ENCODE measurements at places on chromosomes 1 and 21.
A peak's percentile ranks its signal among the peaks of the same experiment; 100 is the strongest.

GRCh38 chr1:111199329-111199728 is 1.1 kb downstream of the DENND2D start:
- no peak for DNase-seq

DNA sequence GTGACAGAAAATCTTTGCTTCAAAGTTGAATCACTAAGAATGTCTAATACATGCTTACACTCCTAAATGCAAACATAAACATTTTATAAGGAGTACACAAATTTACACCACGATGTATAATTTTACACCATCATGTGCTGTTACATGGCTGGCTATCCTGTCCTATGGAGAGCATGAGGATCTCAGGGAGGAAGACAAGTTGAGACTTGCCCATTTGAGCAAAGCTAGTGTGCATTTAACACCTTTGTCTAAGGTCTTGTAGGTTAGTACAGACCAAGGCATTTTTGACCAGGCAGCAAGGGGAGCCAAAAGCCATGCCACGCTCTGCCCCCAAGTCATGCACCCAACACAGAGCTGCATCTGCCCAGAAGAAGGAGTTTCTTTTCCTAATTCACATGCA is 14.5 kb upstream of the COG2 start:
- no peak for DNase-seq

- no peak for DNase-seq
These were observed 132.0 kb downstream of the FOXD2 start for GRCh38 chr1:47569681-47570470.

GRCh38 chr1:159341736-159342135 is 39.6 kb downstream of the FCER1A start:
- DNase-seq, result no peak

GRCh38 chr21:23445307-23445706 is 2162.0 kb downstream of the MRPL39 start:
- DNase-seq, result no peak

- no peak for DNase-seq
These were observed 38.3 kb downstream of the BEND5 start for GRCh38 chr1:48738356-48738755.

DNA sequence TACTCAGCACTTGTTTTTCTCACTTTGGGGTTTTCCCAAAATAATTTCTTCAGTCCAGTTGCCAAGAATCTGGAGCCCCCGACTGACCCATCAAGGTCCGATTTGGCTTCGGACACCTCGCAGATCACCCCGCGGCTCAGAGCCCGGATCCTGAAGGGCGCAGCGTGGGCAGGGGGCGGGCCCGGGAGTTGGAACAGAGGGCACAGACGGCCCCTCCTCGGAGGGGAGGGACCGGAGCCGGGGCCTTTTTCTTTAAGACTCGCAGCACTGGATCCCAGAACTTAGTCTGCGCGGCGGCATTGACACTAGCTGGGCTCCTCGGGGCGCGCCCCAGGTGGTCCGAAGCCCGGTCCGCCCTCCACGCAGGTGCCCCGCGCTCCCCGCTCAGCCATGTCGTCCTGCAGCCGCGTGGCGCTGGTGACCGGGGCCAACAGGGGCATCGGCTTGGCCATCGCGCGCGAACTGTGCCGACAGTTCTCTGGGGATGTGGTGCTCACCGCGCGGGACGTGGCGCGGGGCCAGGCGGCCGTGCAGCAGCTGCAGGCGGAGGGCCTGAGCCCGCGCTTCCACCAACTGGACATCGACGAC is at the start of gene CBR3:
Gene CBR3 (plus strand): TSS at position 277 of the 588 bp plus-strand sequence. CDS start 114 bp downstream, at position 391.
- peak; percentile 65 for DNase-seq

- no peak for DNase-seq
These were observed 1.7 kb downstream of the HLX start for GRCh38 chr1:220880726-220881506.

DNA sequence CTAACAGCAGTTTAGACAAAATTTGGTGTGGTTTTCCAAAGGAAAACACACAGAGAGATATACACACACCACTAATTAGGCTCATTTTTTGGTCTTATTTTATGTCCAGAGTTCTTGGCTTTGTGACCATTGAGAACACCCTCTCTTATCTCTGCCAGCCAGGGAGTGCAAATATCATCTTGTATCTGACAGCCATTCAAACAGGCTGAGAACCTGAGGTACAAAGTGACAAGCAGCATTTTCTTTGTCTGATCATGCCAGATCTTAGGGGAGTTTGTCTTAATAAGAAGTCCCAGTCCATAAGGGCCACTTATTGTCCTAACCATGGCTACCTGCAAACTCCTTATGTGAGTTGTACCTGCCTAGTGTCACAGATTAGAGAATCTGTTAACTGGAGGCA is 1165.2 kb downstream of the BRINP3 start:
- DNase-seq, result no peak

DNA sequence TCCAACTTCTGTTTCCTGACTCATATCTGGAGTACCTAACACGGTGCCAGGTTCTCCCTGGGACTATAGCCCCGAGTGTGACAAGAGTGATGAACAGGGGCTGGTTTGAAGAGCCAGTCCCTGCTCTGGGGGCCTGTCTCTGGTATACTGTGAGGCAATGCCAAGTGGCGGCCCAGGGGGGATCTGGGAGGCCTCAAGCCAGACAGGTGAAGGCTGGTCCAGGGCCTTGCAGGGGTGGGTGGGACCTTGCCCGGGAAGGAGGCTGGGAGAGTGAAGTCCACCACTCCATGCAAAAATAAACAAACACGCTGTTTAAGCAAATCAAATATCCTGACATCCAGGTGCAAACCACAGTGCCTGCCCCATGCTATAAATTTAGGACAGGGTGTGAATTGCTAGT is 6.8 kb upstream of the PLXNA2 start:
- DNase-seq, result no peak

- DNase-seq, result no peak
These were observed 1041.3 kb upstream of the ADGRL4 start for GRCh38 chr1:80047791-80048190.

- DNase-seq, result no peak
These were observed 45.5 kb downstream of the RABGAP1L start for GRCh38 chr1:174204697-174205308.

Measured in stimulated activated CD4-positive, alpha-beta T cell treated with anti-CD3 and anti-CD28 coated beads, Interleukin-12 subunit alpha, Interleukin-12 subunit beta, amount 100 ng/mL, for 48 hours (primary cell).